ENCODE measurements at places on chromosomes 13 and 19. TPM values are rescaled to one million over a fixed set of nuclear protein-coding genes. Genes with fewer than 3 reads are reported as not detected.

Gene FARP1
- 0.16 TPM for polyA plus RNA-seq

Gene ZNF497
- polyA plus RNA-seq, result 1.0 TPM

Gene CAPN12
- polyA plus RNA-seq, result 19.5 TPM

Gene LENG8
- 8.0 TPM for polyA plus RNA-seq

DNA sequence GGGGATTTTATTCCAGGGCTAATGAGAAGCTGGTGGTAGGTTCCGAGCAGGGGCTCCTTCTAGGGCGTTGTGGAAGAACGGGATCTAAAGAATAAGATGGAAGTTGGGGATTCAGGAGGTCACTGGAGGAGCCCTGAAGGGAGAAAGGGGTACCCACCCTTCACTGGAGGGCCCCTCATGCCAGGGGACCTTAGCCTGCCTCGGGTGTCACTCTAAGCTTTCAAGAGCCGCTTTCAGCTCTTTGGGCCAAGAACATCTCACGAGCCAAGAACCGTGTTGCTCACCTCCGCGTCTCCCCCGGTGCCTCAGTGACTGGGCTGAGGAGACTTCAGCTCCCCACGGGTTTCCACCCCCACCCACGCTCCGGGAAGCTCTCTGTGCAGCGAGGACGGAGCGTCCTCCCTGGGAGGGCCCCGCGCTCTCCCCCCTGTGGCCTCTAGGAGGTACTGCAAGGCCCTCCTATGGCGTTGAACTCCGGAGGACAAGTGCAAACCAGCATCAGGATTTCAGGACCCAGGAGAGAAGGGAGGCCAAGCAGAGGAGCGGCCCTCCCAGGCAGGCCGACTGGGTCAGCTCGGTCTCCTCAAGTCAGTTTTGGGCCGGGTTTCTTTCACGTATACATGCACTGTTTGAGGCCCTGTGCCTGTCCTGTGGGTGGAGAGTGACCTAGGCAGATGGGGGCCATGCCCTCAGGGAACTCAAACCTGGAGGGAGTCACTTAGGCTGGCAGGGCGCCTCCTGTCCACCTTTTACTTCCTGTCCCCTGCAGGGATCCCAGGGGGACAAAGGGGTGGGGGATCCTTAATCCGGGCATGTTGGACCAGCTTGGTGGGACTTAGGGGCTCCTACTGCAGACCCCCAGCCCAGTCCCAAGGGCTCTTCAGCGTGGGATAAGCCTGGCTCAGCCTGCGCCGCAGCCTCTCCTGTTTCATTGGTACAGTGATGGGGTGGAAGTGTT is 5.1 kb upstream of the KRTDAP start:
- DNase-seq, result peak; percentile 44

GRCh38 chr13:108586826-108587225 is 42.6 kb upstream of the MYO16 start:
- DNase-seq, result no peak

DNA sequence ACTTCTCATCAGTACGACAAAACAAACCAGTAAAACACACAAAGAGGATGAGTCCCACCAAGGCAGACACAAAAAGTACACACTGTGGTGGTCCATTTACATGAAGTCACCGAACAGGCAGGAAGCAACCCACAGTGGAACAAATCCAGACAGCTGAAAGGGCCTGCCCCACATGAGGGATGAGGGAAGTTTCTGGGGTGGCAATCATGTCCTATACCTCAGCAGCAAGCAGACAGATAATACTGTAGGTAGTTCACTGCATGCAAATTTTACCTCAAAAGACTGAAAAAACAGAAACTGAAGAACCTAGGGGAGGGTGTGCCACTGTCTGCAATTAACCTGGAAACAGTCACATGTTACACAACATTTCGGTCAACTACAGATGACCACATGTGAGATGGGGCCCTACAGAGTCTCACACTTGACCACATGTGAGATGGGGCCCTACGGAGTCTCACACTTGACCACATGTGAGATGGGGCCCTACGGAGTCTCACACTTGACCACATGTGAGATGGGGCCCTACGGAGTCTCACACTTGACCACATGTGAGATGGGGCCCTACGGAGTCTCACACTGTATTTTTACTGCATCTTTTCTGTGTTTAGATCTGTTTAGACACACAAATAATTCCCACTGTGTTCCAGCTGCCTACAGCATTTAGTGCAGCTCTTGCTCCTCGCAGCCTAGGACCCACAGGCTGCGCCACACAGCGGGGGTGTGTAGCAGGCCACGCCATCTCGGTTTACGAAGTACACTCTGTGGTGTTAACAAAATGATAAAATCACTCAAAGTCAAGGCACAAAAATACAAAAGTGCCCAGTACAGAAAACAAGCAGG is 22.2 kb downstream of the PCID2 start:
- DNase-seq, result no peak

- DNase-seq, result no peak
Observed at GRCh38 chr13:74920920-74921319, 561.0 kb downstream of the TBC1D4 start.

DNA sequence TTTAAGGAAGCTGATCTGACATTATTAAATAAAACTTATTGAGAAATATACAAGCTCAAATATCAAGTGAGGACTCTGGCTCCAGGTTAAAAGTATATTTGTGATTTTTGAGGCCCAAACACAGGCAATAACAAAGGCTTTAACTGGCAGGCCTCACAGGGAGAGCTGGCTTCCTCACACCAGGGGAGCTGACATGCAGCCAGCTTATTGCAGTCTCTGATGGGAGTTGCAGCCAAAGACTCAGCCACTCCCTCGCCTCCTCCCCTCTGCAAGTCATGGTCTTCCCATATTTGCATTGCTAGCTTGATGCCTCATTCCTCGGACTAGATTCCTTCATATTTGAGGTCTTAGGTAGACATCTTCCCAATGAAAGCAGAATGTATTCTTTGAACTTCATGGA is 647.1 kb upstream of the SLITRK6 start:
- DNase-seq, result no peak

DNA sequence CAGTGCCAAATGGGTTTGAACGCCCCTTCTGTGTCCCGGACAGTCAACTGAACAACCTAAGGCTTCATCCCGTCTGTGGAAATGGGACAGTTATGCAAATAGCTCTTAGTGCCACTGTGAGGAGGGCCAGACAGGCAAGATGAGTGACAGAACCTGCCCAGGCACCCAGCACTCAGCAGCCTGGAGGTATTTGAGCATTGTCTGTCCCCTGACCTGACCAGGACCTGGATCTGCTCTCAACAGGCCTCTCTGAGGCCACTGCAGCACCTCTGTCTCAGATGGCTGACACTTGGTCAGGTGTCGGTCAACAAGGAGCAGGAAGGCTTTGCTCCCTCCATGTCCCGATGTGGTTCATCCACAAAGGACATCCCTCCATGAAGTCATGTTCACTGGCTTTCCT is 67.9 kb downstream of the CCDC70 start:
- DNase-seq, result no peak

DNA sequence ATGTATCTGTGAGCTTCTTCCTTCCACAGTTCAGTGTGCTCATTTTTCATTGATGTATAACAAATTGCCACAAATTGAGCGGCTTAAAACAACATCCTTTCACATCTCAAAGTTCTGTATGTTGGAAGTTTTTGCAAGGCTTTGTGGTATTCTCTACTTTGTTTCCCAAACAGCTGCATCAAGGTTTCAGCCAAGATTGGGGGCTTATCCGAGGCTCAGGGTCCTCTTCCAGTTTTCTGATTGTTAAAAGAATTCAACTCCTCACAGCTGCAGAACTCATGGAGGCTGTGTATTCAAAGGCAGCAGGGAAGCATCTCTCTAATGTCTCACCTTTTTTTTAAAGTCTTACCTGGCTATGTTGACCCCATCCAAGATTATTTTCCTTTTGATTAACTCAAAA is 1369.8 kb downstream of the PCDH9 start:
- DNase-seq, result no peak
